Stimulated activated CD8-positive, alpha-beta memory T cell treated with anti-CD3 and anti-CD28 coated beads, Interleukin-2, amount 100 ng/mL, for 1 hour (primary cell): ENCODE measurements at places on chromosomes 2 and 18.

DNA sequence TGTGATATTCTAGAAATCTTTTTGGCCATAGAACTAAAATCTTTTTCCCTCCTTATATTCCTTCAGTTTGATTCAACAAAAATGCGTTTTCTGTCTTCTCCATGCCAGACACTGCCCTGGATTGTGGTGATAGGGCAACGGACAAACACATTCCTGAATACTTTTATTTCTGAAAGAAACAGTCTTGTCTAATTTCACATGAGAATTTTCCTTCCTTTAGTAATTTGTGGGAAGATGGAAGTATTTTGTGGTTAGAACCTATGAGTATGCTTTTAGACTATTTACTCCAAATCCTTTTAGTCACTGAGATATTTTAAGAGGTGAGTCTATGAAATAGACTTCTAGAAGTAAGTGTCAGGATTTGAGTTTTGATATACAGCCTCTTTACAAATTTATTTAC, 49.6 kb downstream of the COL5A2 start:
- DNase-seq: no peak

DNA sequence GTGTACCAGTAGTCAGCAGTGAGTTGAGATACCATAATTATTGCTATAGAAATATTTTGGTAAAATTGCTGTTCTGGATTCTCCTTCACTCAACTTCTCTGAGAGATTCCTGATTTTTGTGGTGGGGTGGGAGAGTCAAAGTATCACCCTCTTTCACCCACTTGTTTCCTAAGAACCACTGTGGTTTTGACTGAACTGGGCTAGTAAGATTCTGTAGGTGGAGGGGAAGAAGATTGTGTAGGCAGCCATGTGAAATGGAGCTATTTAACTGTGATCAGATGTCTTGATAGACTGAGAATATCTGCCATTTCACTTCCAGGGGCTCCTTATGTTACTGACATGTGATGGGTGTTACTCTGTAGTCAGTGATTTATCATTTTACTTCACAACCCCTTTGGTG, 45.3 kb downstream of the BIRC6 start:
- DNase-seq: no peak

DNA sequence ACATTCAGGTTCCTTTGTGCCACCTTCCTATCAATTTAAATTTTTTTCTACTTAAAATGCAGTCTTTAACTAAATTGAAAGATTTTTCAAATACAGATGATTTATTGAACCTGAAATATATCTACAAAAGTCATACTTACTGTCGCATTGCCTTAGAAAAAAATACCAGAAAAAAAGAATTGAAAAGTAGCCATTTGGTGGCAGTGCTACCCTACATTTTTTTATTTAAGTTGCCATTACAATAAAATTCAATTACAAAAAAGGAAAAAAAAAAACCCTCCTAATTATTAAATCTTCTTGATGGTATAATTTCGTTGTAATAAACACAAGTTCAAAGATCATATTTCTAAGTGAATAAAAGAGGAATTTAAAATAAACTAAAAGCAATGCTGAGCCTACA, 43.4 kb downstream of the DSC3 start:
- DNase-seq: no peak

DNA sequence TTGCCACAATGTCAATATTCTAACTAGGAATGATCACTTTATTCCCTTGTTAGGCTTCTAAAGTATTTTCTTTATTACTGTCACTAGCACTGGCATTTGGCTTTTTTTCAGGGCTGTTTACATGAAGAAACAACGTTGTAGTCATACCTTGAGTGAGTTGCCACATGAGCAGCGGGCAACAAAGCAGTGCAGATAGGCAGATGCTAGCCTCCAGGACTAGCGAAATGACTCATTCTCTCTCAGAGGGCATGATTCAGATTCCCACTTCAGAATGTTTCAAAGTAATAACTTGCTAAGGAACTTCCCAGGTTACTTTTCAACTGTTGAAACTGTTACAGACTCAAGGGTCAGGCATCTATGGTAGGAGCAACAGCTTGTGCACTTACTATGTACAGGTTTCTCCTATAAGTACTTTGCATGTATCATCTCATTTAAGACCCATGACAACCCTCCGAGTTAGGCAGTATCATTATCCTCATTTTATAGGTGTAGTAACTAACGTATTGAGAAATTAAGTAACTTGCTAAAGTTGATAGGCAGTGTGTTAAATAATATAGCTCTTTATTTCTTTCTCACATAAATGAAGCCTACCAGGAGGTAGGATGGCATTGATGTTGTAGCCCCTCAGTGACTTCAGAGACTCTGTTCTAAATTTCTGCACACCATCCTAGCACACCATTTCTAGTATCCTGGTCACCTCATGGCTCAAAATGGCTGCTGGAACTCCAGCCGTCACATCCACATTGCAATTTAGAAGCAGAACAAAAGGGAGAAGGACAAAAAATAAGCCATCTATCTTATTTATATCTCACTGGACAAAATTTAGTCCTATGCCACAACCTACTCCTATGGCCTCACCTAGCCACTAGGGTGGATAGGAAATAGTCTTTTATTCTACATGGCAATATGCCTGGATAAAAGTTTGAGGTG, 83.3 kb downstream of the ICOS start:
- no peak for DNase-seq

- no peak for DNase-seq
Measured at GRCh38 chr18:23998820-23999219, 15.7 kb upstream of the TTC39C start.

GRCh38 chr2:38190542-38191218, 114.7 kb upstream of the CYP1B1 start:
- no peak for DNase-seq

DNA sequence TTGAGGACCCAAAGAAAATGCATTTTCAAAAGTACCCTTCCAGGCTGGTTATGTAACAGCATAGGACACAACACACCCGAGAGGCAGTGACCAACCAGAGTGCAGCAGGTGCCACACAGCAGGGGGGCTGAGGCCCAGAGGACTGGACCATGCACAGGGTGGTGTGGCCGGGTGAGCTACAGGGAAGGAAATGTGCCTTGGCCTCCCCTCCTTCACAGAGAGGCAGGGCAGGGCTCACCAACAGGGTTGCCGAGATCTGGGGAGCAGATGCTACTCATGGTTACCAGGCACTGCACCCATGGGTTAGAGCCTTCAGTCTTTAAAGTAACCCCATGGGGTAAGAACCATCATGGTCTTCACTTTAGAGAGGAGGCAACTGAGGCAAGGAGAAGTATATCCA, 158.4 kb downstream of the MSH2 start:
- DNase-seq: no peak

DNA sequence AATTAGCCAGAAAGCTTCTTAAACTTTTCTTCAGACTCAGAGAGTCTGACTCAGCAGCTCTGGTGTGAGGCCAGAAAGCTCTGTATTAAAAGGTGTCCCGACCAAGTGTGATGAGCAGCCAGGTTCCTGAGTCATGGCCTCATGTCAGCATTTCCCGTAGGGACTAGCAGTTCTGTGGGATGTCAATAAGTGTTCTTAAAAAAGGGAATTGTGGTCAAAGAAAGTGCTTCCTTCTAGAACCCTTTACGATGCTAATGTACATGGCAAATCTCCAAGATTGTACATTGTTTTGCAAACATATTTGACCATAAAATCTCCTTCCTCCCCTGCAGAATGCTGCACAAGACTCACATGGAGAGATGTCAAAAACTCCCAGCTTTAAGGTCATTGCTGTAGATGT, 80.1 kb downstream of the PLA2R1 start:
- DNase-seq: no peak

DNA sequence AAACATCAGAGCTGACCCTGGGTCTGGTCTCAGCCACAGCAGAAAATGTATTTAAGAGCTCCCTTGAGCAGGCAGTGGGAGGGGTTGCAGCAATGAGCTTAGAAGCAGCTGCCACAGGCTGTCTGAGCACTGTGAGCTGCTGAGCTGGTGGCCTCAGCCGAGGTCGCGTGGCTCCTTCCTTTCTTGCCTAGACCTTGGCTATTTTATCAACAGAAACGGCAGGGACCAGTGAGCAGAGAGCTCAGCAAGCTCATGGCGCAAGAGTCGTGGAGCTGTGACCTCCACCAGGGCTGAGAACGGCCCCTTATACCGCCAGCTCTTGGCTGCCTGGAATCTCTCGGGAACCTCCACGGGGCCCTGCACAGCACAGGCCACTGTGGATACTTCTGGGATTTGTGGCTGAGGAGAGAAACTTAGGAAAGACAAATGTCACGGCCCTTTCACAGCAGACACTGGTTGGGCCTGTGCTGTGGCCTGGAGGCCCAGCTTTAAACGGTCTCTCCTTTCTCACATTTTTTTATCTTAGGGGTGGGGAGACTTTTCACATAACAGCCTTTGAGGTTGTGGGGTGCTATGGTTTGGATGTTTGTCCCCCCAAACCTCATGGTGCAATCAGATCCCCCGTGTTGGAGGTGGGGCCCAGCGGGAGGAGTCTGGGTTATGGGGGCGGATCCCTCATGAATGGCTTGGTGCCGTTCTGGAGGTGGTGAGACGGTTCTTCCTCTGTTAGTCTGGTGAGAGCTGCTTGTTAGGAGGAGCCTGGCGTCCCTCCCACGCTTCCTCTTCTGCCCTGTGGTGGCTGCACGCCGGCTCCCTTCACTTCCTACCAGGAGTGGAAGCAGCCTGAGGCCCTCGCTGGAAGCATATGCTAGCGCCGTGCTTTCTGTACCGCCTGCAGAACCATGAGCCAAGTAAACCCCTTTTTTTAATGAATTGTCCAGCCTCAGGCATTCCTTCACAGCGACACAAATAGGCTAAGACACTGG, 1.7 kb downstream of the ALLC start:
- no peak for DNase-seq

DNA sequence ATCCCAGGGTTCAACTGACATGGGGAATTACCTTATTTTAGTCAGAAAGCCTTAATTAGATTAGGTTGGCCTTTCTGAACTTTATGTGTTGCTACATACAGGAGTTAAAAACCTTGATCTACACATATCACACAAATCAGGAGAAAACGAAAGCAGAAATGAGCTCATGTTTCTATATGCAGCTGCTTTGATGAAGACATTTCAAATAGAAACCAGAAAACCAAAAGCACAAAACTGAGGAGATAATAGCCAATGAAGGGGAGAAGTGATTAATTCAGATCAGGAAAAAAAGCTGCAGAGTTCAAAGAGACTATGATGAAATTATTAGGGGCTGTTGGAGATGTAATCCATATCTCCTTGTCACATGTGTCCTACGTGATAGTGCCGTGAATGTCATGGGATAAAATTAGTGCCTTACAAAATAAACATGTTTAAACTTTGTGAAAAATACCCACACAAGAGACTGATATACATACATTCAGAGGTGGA, 255.0 kb downstream of the CAMKMT start:
- no peak for DNase-seq

DNA sequence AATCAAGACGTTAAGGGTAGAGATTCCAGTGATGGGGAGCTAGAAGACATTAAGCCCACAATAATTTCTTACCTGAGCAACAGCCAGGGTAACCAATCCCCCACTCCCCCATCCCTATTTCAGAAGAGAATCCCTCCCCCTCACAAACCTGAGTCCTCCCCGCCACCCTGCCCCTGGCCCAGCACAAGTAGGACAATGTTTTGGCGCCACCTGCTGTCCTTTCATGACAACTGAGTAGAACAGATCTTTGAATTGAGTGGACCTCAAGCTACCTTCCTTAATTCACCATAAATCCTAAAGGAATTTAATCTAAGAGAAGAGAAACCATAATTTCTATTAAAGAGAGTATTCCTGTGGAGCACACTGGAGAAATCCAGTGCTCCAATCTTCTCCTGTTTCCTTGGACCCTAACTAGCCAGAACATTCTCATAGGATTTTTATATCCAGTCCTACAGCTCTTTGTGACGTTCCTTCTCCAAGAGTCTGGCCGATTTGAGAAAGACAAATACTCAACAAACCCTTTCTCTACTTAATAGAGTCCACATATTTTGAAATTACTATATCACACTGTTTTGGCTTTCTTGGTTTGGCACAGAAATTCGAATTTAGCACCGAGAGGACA, 41.1 kb downstream of the NHEJ1 start:
- peak; percentile 30 for DNase-seq
